ENCODE measurements at places on chromosomes 4 and X.

DNA sequence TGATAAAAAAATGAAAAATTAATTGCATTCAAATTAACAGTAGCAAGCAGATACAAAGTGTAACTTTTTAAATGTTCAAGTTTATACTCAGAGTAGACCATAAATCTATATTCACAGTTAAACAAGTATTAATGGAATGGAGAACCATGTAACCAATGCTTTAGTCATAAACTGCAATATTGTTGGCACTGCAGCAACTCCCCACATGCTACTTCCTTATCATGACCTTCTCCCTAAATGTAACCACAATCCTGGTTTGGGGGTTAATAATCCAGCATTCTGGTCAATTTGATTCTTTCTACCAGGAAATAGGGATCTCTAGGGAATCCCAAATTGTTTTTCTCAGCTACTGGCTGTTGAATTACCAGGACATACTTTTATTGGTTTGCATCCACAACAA lies 223.9 kb upstream of the DCAF8L1 start:
- no peak for DNase-seq

DNA sequence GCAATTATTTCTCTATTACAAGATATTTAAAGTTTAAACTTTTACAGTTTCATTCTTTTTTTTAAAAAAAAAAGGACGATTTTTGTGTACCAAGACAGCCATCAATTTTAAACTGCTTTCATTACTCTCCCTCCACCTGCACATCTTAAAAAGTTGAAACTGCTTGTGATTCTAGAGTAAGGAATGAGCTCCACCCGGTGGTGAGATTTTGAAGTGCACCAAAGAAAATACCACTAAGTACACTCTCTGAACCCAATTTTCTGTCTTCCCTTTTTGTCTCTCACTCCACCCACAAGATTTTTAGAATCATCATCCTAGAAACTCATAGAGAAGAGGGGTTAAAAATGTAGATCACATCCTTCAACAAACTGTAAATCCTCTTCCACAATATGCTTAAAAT lies 91.3 kb upstream of the WDR44 start:
- DNase-seq: peak; percentile 6

- DNase-seq: no peak
These were observed 64.9 kb downstream of the GRID2 start for GRCh38 chr4:92368653-92369052.

- no peak for DNase-seq
These were observed 37.2 kb upstream of the PTPN13 start for GRCh38 chr4:86556791-86557415.

DNA sequence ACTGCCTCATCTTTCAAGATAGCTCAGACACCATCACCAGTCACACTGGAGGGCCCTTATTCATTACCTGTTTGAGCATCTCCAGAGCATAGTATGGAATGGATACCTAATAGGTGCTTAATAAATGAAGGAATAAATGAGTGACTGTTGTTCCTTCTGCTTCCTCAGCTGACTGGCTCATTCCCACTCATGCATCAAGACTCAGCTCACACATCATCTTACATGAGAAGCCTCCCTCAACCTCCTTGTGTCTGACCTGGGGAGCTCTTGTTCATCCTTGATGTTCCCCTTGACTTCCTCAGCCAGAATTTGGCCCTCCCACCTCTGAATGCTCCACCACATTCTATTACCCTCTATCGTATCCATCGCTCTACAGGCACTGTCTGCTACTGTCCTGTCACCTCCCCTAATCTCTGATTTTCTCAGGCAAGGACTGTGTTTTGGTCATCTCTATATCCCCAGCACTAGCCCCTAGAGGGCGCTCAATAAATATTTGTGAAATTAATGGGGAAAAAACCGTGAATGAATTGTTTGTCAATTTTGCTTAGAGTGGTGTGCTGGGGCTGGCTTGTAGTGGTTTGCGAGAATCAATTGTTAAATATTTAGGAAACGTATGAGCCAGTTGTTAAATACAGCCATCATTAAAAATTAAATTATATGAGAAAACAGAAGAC lies 88.3 kb downstream of the NHSL2 start:
- no peak for DNase-seq

DNA sequence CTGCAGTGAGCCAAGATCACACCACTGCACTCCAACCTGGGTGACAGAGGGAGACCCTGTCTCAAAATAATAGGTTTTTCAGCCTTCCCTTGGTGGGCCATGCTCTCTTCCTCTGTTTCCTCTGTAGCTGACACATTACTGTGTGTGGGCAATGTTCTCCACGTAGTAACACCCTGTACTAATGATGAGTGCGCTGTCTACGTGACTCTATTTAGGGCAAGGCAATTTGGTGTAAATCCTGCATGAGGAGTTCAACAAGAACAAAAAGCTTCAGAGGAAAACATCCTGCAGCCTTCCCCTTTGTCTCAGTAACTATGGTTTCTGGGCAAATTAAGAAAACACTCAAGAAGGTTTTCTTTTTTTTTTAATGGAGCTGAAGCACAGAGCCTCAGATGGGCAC lies 24.4 kb upstream of the JAKMIP1 start:
- no peak for DNase-seq

DNA sequence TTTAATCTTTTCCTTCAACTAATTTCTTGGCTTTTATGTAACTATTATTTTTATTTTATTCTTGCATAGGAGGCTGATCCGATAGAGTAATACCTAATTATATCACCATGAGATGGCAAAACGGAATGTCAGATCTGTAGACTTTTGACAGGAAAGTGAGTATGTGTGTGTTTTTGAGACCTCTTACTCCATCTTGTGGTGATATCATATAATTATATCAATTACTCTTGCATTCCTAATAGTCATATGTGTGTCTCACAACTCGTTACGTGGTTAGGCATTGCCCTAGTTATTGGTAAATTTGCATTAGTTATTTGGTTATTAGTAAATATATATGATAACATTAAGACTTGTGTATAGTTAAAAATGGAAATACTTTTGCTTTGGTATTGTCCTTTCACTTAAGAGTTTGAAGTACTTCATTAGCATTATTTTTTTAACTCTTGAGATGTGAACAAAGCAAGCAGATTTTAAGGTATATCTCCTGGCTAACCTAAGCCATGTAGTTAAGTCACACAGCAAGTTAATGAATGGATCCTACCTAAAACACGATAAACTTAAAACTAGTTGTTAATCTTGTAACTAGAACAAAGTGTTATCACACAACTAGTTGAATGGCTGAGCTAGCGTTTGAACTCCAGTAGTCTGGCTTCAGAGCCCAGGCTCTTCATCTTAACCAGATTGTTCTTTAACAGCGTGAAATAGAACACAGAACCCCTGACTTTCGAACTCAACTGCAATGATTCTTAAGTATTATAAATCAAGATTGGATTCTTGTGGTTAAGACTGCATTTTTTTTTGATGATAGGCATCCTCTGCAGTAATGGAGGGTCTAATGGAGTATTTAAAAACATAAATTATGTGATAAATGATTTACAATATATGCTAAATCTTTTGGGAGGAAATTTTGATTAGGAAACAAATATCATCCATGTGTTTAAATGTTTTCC lies 67.1 kb downstream of the PGRMC2 start:
- no peak for DNase-seq

DNA sequence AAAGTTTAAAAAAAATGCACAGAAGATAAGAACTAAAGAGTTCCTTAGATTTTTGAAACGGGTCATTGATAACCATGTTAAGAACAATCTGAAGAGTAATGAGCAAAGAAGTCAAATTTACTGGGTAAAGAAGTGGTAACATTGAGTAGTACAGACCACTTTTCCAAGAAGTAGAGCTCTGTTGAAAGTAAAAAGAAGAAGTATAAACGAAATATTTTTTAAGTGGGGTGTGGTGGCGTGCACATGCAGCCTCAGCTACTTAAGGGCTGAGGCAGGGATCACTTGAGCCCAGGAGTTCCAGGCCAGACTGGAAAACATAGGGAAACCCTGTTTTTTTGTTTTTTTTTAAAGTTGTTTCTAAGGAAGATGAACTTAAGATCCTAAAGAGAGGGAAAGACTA lies 68.5 kb downstream of the UBA6 start:
- no peak for DNase-seq

GRCh38 chr4:76732246-76732645 lies 165.7 kb downstream of the SOWAHB start:
- DNase-seq: no peak

DNA sequence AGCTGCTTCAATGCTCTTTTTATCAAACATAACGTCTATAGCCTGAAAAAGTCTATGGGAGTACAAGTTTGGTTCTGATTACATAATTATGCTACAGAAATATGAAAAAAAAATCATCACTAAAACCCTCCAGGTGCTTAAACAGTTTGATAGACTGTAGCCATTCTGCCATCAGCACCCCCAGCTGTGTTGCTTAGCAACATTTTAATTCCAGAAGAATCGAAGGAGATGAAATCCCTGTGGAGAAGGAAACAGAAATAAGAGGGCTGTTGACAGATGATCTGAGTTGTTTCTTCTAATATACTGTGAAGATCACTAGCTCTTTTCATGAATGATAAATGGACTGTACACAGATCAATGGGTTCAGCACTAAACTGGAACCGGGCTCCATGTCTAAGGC lies 402.8 kb downstream of the AFF2 start:
- DNase-seq: no peak

DNA sequence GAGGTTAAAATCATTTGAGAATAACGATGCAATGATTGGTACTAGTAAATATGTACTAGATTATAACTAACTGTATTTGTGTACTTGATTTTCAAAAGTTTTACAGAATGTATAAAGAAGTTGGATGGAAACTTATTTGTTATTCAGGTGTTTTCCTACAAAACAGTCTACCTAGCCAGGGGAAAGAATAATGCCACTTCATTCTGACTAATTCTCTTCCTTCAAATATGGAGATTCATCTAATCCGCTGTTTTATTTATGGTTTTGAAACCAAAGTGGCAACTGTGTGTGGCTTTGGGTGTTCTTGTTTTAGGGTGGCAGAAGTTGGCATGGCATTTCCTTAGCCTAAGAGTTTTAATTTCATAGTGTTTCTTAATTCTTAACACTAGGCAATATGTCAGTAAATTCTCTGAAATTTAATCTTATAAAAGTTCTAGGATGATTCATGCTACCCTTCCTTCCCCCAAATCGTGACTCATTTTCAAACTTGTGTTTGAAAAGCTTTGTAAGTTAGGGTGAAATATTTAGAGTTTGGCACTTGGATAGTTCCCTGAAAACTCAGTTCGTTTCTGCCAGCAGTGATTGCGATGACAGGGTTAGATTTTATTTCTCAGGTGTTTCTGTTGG lies 62.6 kb downstream of the DCLK2 start:
- no peak for DNase-seq

GRCh38 chr4:107258359-107258758 lies 222.2 kb upstream of the DKK2 start:
- no peak for DNase-seq

DNA sequence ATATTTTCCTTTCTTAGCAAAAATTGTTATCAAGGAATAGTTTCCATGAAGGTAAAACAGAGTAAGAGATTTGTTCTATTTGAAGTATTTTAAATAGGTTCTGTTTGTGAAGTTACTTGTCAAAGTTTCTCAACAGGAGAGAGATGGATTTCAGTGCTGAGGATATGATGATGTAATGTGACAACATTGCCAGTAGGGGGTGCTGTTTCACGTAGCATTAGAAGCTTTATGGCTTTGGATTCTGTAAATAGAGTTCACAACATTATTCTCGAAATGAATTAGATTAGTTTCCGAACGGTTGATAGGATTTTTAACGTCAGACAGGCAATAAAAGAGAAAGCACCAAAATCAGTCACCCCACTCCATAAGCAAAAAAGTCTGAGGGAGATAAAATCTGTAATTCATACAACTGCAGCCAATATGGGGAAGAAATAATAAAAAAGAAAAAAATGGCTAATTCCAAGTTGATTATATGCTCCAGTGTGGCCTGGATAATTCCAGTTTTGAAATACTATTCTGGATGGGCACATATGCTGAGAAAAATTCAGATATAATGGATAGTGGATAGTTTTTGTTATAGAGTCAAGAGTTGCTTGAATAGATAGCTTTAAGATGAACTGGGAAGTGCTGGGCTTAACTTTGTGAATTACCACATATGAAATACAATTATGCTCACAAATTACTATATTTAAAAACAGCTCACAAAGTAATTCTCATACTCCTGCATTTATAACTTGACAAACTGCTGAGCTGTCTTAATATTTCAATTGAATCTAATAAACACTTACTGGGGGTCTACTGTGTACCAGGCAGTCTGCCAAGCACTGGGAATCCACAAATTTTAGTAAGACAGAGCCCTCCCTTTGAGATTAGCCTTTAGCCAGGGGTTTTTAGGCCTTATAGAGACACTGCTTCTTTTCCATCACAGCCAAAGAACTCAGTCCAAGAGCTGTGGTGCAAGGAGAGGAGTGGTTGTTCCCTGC lies 109.1 kb downstream of the GPAT3 start:
- DNase-seq: no peak

GRCh38 chr4:56296526-56296925 lies 90.8 kb downstream of the AASDH start:
- no peak for DNase-seq

- no peak for DNase-seq
These were observed 8.5 kb downstream of the FGFRL1 start for GRCh38 chr4:1019729-1020470.

GRCh38 chr4:188976644-188977115 lies 837.4 kb downstream of the TRIML1 start:
- DNase-seq: no peak

DNA sequence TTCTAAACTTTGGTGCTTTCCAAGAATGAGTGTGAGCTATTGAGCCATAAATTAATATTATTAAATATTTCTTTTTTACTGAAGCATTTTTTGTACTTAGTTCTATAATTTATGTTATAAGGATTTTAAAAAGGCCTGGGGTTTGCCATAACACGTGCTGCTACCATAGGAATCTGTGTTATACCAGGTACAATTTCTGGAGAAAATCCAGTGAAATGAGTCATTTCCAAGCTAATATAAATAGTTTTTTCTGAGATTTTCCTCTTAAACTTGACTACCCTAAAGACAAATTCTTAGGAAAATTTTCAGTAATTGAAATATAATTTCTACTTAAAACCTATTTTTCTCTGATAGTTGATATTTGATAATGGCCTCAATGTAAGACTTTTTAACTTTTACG lies 130.8 kb downstream of the TLL1 start:
- DNase-seq: no peak

DNA sequence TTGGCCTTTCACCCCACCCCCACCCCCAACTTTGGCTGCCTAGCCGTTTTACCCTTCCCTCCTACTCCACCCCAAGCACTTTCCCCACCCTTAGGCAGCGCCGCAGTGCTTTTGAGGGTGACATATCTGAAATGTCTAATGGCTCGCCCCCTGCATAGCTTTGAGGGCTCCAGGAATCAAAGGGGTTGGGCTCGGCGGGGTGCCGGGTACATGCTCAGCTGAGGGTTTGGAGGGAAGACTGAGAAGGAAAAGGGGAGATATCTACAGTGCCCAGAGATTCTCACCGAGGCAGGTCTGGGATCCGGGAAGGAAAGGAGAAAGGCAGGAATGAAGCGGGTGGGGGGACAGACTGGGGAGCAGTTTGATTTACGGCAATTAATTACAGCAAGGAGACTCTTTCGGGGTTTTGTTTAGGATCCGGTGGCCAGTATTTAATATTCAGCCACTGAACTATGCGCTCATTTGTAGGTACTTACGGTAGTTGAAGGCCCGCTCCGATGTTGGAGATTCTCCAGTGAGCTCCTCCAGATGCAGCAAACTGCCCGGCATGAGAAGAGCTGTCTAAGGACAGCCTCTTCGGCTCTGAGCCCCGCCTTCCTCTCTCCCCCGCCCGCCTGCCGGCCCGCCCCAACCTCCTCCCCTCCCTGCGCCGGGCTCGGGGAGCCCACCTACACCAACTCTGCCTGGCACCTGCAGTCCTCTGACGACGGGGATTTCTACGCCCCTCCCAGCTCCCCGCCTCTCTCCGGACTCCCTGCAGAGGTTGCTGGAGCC lies at the start of gene IGSF1:
Gene IGSF1, minus strand, starts transcription at position 569 of the 774 bp plus-strand sequence. CDS start 2,632 bp downstream, outside the sequence.
- DNase-seq: no peak
